ENCODE measurements at places on chromosomes 16 and 17.

DNA sequence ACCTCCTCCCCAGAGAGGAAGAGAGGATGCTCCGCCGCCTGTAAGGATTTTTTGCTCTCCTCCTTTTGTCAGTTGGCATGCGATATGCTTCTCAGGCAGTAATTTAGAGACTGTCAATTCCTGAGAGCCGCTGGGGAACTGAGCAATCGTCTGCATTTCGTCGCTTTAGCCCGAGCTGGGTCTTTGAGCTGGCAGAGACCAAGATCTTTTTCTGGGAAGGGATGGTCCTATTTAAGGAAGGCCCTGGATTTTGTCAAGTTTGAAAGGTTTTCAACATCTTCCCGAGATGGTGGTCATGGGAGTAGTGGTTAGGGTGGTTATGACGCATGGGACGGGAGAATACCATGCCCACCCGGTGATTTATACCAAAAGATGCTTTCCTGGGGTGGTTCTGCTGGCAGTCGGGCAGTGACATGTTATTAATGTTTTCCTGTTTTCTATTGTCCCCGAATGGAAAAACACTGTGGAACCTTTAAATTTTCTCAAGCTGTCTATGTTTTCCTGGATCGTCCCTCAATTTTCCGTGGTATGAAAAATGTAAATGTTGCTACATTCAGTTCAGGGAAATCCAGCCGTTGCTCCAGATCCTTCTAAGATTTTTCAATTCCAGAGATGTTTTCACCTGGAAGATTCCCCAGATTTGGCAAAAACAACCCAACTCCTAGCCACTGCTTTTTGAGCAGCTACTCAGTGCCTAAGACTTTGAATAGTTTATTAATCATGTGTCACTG, 586.4 kb downstream of the MAF start:
- DNase-seq: no peak

GRCh38 chr16:57151369-57151768, 34.5 kb downstream of the PSME3IP1 start:
- no peak for DNase-seq

DNA sequence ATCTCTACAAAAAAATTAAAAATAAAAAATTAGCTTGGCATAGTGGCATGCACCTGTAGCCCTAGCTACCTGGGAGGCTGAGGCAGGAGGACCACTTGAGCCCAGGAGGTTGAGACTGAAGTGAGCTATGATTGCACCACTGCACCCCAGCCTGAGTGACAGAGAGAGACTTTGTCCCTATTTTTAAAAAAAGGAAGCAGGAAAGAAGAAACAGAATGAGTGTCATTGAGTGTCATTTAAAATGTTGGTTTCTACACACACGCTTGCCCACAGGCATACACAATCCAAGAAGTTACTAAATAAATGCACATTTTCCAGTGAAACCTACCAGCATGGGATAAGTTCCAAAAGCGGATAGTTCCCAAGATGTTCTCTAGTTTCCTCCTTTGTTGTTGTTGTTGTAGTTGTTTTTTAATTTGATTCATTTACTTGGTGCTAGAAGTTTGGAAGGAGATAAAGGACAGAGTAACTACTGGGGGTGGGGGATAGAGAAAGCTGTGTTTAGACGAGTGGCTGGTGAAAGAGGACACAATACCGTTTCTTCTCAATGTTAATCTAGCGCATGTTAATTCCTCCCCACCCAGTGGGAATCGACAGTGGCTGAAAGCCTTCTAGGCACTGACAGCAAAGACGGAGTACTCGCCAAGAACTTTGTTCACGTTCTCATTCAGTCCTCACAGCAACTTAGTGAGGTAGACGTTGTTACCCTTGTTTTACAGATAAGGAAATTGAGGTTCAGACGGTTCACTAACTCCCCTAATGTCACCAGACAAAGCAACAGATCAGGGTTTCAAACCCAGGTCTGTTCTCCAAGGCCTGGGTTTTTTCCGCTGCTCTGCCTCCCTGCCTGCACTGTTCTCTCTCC, 17.3 kb downstream of the MRPS23 start:
- DNase-seq: no peak

DNA sequence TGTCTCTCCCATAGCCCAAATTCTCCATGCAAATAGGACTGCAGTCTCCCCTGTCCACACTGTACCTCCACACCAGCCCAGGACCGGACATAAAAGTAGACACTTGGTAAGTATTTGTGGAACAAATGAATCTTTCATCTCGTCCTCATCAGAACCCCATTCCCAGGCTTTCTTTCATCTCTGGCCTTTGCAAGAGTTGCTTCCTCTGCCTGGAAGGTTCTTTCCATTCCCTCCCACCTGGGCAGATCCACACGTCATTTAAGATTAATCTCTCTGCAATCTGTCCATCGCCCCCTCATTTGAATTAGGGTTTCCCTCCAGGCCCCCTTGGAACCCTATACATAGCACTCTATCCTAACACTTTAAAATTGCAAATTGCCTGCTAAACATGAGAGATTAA, 3.9 kb upstream of the NXPH3 start:
- no peak for DNase-seq

DNA sequence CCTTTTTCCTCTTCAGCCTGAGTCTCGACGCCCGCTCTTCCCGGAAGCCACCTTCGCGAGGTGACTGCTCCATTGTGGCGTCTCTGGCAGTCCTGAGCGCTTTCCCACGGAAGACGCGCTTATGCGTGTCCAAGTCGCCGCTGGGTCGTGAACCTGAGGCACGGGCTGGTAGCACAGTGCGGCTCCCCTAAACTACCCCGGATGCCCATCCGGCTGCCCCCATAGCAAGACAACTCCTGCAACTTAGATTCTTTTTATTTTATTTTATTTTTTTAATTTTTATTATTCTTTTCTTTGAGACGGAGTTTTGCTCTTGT, 2.1 kb upstream of the ESRP2 start:
- no peak for DNase-seq

- DNase-seq: no peak
Observed at GRCh38 chr16:54009464-54010176, 277.0 kb downstream of the IRX3 start.

- no peak for DNase-seq
Observed at GRCh38 chr17:40113907-40114245, 7.9 kb upstream of the MSL1 start.

- no peak for DNase-seq
Observed at GRCh38 chr17:31134576-31134975, 39.8 kb downstream of the NF1 start.

DNA sequence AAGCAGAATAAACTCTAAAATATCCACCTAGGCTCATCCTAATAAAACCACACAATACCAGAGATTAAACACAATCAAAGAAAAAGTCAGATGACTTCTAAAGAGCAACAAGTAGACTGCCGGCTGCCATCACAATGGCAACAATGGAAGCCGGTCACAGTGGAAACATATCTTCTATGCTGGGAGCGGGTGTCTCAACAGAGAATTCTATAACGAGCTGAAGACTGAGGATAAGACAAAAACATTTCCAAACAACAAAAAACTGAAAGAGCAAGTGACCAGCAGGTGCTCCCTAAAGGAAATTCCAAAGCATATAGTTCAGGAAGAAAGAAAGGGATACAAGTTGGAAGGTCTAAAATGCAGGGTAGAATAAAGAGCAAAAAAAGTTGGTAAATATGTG, 8.9 kb downstream of the NSMCE1 start:
- no peak for DNase-seq

DNA sequence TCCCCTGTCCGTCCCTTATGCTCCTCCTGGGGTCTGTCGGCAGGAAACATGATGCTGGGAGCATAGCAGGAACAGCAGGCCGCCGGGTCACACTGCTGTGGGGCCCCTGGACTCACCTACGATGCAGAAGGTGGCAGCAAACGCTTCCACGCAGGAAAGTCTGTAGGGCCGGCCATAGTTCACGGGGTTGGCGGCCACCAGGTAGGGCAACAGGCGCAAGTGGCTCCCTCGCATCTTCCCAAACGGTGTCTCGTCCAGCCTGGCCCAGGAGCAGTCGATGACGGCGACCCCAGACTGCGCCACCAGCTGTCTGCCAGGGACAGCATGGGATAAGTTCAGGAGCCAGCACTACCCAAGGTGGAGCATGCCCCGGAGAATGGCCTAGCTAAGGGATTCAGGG, 987 bp downstream of the TSR3 start:
- no peak for DNase-seq

- no peak for DNase-seq
Observed at GRCh38 chr16:12228079-12228601, 251.6 kb downstream of the SNX29 start.

- DNase-seq: no peak
Observed at GRCh38 chr16:26729951-26730541, 336.7 kb upstream of the C16orf82 start.

- DNase-seq: no peak
Observed at GRCh38 chr17:74856112-74856511, 3.6 kb downstream of the GRIN2C start.

DNA sequence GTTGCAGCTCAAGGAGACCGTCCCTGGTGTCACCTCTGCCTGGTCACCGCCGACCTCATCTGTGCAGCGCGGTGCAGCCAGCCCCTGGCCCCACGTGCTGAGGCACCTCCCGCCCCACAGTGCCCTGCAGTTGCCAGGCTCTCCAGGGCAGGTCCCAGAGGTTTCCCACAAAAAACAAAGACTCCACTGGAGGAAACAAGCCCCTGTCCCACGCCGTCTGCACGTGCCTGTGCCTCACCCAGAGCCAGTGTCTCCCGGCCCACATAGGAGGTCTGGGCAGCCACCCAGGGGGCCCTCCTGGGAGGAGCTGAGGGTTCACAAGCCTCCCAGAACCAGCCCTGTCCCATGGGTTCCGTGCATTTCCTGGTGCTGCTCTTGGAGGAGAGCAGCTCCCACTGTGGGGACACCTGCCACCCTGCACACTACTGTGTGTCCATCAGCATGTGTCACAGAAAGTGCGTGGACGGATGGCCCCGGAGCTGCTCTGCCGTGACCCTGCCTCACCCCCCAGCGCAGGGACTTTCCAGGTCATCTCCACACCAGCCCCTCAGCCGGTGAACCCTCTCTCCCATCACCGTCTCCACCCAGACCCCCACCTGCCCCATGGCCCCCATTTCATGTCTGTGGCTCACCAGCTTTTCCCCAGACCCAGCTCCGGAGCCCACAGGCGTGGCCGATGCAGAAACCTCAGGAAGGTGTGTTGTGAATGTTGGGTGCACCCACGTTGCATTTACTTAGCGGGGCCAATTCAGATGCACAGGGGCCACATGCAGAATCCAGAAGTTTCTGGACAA, 17.0 kb upstream of the CDH15 start:
- DNase-seq: no peak

DNA sequence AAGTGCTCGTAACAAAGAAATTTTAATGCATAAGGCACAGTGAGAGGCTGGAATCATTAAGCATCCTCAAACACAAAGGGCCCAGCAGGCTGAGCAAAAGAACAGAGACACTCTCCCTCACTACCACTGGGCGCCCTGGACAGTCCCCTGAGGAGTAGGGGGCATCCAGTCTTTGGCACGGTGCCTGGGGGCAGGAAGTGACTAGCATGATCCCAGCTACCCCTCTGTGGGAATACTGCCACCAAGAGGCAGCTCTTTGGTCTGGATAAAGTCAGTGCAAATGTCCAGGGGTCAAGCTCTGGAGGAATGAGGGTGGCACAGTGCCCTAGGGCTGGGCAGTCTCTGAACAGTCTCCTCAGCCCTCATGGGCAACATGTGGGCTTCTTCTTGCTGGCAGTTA, 2.6 kb upstream of the PROCA1 start:
- DNase-seq: no peak

- no peak for DNase-seq
Observed at GRCh38 chr17:11240041-11240840, 772 bp upstream of the SHISA6 start.
